ENCODE measurements at places on chromosomes 3 and 15.

GRCh38 chr3:15159501-15160136 is 46.4 kb upstream of the CAPN7 start:
- DNase-seq = no peak

GRCh38 chr15:66830358-66830757 is 128.3 kb downstream of the SMAD6 start:
- DNase-seq = no peak

DNA sequence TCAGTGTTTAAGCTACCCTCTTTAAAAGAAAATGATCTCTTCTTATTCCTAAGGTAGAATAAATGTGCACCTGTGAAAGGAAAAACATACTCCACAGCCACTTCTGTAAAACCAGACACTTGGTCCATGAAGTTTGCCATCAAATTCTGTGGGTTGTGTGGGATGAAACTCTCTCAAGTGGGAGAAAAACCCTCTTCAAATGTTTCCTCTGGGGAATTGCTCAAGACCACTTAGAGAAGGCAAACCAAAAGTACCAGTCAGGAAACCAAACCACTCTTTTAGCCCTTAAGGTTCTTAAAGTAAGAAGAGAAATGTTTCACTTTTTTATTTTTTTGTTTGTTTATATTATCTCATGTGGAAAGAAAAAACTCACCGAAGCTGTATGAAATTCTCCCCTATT is 1.2 kb downstream of the COL8A1 start:
- no peak for DNase-seq

- DNase-seq = no peak
Measured at GRCh38 chr3:133018921-133019320, 19.3 kb upstream of the TMEM108 start.

DNA sequence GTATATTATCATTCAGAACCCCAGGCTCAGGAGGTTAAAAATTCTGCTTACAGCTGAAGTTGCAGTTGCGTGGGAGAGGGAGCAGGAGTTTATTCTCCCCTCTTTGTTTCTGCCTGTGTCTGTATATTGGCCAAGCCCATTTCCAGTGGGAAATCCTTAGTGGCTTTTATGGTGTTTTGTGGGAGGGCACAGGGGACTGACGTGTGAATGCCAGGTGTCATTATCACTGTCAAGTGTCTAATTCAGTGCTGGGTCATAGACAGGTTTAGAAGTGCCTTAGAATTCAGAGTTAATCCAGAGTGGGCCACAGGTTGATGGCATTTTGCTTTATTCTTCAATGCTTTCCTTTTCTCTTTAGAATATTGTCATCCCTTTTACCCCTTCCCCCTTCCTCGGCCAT is 33.4 kb downstream of the SLCO3A1 start:
- DNase-seq = no peak

DNA sequence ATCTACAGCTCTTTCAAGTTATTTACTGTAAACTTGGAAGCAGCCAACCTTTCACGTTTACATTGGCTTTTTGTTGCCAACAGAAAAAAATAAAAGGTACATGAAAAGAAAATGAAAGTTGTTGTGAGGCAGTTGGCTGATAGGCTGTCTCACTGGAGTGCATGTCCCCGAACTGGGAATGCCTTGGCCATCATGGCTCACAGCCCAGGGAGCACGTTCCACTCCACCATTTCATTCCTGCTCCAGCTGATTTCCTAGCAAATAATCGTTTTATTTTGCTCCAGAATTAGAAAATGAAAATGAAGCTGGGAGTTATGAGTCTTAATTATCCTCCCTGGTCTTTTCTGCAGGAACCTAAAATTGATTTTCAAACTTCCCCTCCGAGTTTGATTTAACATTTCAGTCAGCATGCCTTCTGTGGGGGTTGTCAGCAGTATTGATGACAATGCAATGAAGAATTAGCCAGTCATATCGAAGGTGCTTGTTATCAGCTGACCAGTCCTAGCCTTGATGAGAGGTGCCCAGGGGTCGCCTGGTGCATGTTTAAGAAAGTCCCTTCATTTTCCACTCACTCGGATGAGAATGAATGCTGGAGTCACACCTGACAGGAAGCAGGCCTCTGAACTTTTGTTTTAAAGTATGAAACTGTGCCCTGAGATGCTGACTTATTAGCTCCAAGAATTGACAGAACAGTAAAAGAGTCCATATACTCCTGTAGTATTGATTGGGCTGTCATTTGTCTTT is 293.7 kb upstream of the TRIM42 start:
- no peak for DNase-seq
